ENCODE measurements at places on chromosomes 16 and 17. TPM values are rescaled to one million over a fixed set of nuclear protein-coding genes. Genes with fewer than 3 reads are reported as not detected.

METTL9 gene
- 334 TPM for total RNA-seq

MYL11 gene
- total RNA-seq, result not detected

ENPP7 gene
- total RNA-seq, result not detected

ULK2 gene
- 8.6 TPM for total RNA-seq

HCRT gene
- total RNA-seq, result not detected

KIFC3 gene
- total RNA-seq, result 53.5 TPM

FBXW10 gene
- not detected for total RNA-seq

KRT33B gene
- total RNA-seq, result not detected

TMC8 gene
- total RNA-seq, result not detected

TERB1 gene
- total RNA-seq, result not detected

NLK gene
- 17.2 TPM for total RNA-seq

CSH2 gene
- total RNA-seq, result not detected

AURKB gene
- 166 TPM for total RNA-seq

CES1 gene
- not detected for total RNA-seq

MYH3 gene
- total RNA-seq, result not detected

TPSB2 gene
- not detected for total RNA-seq

All from G401 (cell line).